ENCODE measurements at places on chromosomes 12 and 14.

DNA sequence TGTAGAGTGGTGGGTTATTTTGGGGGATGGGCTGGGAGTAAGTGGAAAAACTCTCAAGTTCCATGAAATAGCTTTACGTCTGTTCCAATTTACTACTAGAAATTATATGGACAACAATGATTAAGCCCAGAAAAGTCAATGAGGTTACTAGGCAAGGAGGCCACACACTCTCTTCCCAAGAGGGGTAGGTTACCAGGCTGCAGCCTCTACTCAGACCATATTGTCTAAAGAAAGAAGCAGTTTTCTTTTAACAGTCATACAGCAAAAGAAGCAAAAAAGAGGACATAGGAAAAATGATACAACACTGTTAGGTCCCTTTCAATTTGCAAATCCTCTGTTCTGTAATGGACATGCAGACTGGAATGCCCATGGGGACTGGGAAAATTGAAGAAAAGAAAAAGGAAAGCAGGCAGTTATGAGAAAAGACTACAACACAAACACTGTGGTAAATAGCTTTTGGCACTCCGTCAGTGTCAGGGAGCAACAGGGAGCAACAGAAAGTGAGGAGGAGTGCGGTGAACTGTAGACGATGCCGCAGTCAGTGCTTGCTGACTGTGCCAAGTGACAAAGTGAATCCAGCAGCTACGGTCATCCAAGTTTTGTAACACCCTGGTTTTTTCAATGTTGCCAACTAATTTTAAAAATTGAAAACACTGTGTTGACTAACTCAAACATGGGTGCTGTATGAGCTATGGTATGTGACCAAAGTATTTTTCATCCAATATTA, 39.8 kb upstream of the HMGA2 start:
- no peak for DNase-seq

DNA sequence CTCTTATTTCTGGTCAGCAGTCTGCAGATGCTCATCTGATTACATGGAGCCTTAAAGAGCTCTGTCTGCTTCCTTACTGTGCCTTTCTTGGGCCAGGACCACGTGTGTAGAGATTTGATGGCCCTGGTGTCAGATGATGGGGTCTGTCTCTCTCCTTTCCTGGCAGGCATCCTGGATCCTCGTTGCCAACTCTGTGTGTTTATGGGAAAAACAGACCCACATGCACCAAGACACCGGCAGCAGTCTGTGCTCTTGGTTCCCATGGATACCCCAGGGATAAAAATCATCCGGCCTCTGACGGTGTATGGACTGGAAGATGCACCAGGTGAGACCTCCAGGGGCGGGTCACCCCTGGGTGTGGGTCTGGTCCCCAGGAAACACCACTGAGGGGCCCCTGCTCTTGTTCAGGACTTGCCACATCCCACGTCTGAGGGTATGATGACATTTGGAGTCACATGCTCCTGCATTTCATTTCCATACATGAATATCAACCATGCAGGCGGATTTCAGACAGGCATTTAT, 18.5 kb upstream of the ALDH2 start:
- no peak for DNase-seq

- no peak for DNase-seq
These were observed 168.0 kb downstream of the PIK3C2G start for GRCh38 chr12:18429366-18429765.

DNA sequence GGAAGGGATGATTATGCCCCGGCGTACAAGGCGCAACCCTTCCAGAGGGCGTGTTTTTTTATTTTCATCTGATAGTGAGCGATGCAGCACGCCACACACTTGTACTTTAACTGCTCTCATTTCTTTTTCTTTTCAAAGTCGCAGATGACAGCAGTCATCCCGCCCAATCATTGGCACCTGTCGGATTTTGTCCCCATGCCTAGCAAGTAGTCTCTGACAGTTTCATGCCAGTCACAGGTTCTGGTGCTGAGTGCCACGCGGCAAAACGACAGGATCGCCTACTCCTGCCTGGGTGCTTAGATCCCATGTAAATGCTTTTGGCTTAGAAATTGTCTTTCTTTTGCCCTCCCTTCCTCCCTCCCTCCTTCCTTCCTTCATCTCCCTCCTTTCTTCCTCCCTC, 117.7 kb downstream of the GLT1D1 start:
- no peak for DNase-seq

DNA sequence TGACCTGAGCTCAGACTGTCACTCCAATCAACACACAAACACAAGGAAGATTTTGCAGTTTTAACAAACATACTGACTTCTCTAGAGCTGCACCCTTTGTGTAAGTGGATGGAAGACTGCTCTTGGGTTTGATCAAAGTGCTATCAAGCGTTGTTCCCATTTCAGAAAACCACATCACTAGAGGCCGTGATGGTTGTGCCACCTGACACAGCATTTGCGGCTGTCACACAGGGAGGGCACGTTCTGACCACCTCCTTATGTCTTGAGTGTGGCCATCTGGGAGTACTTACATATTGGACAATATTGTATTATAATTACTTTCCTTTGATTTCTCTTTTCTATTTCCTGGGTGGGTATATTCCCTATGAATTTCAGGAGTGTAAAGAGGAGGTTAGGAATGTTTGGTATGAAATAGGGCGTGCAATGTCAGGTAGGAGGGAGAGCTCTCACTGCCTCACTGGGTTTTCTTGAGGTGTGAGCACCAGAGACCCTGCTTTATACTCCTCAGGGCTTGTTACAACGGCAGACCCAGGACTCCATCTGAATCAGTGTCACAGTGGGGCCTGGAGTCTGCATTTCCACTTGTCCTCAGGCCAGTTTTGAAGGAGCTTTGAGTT, 74.3 kb downstream of the SYNE3 start:
- no peak for DNase-seq

All from non-pigmented ciliary epithelial cell (primary cell).